ENCODE measurements at places on chromosomes 2 and 18. TPM values are rescaled to one million over a fixed set of nuclear protein-coding genes. Genes with fewer than 3 reads are reported as not detected.

Gene PLGLB1
- 8.6 TPM for polyA plus RNA-seq

- no peak for DNase-seq
These were observed 492 bp downstream of the CHRNA1 start for GRCh38 chr2:174763780-174764179.

GRCh38 chr2:11419781-11420180, 46.2 kb downstream of the E2F6 start:
- no peak for DNase-seq

DNA sequence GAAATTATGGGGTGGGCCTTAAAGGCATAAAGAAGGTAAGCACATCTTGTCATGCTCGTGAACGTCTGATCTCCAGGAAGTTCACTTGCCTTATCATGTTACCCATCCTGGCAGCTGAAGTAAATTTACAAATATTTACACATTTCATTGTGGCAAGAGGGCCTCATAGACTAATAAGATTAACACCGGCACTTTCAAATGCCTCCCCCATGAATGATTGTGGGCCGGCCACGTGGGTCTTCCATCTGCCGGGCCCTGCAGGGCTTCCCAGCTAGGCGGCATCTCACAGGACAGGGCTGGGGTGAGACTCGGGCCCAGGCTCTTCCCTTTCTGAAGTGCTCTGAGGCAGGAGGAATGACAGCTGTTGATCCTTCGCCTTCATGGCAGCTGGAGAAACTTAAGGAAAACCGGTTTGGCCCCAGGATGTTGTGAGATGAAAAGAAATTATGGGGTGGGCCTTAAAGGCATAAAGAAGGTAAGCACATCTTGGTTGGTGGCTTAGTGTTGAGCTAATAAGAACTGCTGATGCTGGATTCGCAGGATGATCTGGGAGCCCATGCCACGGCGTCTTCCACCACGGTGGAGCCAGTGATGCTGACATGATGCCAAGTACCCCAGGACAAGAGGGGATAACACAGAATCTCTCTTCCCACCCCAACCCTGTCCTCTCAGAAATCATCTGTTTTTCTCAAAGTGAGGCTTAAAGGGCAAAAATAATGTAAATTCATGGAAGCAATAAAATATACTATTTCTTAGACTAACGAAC, 176.3 kb downstream of the SEPTIN10 start:
- DNase-seq = no peak

DNA sequence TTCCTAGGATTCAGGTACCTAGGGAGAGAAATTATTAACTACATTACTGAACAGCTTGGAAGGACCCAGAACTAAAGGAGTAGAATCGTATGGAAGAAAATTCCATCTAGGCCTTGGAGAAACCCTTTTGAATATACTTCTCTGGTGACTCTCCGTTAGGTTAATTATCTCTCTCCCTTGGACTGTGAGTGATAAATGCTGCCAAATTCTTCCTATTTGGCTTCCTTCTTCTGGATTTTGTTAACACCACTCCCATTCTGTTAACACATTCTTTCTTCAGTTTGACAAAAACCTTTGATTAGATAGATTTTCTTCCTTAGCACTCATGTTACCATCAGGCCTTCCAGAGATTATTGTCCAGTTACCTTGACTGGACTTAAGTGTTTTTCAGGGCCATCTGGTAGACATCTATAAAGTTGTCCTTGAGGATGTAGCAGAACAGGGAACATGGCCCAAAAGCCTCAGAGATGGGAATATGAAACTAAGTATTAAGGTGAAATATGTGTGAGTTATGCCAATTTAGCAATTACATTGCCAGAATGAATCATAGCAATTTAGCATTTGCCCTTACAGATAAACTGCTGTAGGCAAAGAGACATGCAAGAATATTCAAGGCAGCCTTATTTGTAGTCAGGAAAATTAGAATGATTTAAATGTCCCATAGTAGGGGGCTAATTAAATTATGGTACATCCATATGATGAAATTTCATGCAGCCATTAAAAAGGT, 6.7 kb downstream of the CYP27A1 start:
- DNase-seq = no peak

All from renal cortex interstitium (tissue), 15 donors.